ENCODE measurements at places on chromosomes 2 and 18.

DNA sequence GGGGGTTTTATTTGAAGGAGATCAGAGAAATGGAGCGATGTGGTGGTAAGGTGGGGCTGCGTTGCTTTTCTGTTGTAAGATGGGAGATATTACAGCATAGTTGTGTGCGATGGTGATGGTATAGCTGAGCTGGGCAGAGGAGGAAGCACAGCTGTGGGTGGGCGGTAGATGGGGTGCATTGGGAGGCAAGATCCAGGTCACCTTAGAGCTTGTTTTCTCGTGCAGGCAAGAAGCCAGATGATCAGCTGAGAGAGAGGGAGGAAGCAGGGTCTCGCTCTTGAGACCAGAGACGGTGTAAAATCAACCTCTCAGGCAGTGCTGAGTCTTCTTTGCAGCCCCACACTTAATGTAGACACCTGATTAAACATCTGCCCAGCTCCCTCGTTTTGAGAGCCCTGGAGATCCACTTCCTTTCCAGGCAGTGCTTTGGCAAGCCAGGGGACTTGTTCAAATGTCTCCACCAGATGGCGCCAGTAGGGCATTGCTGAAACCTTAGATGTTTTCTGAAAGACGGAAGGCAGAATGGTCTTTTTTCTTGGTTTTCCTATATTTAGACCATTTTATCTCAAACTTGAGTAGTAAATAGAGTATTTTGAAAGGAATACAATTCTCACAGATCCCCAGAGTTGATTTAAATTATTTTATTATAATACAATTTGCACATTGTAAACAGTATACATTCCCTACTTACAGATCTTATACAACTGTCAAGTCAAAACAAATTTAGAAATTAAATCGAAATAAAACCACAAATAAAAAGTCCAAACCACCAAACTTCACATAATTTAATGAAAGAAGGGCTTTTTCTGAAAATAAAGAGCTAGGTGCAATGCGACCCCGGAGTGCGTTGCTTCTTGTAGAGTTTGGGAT, 21.1 kb upstream of the LYPD6B start:
- H3K36me3 ChIP-seq = no peaks in the 10 kb centered on the region
- H3K27ac ChIP-seq = no peak overlapping the region
- no peak overlapping the region for H3K4me3 ChIP-seq
- no peaks in the 10 kb centered on the region for H3K27me3 ChIP-seq
- H3K4me1 ChIP-seq = no peaks in the 10 kb centered on the region

GRCh38 chr2:231015478-231015877, 19.6 kb downstream of the SPATA3 start:
- no peaks in the 10 kb centered on the region for H3K36me3 ChIP-seq
- H3K4me3 ChIP-seq = no peak overlapping the region
- no peaks in the 10 kb centered on the region for H3K4me1 ChIP-seq
- H3K27me3 ChIP-seq = no peaks in the 10 kb centered on the region
- no peak for DNase-seq
- no peak overlapping the region for H3K27ac ChIP-seq

DNA sequence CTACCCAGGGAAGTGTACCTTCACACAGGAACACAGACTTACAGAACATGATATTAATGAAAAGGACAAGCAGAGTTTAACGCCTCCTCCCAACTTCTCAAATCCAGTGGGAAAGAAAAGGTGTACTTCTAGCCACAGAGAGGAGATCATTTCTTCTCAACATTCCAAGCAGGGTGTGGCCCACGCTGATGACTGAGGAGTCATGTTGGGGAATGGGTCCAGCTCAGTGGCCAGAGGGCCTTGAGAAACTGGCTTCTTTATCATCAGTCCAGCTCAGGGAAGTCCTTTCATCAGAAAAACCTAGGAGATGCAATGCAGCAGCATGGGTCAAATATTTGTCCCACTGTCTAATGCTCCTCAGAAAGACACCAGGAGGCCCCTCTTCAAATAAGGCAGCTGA, 63.0 kb downstream of the RBM43 start:
- no peak for DNase-seq
- H3K27me3 ChIP-seq = no peaks in the 10 kb centered on the region
- no peaks in the 10 kb centered on the region for H3K36me3 ChIP-seq
- H3K4me1 ChIP-seq = no peaks in the 10 kb centered on the region
- H3K27ac ChIP-seq = no peak overlapping the region

DNA sequence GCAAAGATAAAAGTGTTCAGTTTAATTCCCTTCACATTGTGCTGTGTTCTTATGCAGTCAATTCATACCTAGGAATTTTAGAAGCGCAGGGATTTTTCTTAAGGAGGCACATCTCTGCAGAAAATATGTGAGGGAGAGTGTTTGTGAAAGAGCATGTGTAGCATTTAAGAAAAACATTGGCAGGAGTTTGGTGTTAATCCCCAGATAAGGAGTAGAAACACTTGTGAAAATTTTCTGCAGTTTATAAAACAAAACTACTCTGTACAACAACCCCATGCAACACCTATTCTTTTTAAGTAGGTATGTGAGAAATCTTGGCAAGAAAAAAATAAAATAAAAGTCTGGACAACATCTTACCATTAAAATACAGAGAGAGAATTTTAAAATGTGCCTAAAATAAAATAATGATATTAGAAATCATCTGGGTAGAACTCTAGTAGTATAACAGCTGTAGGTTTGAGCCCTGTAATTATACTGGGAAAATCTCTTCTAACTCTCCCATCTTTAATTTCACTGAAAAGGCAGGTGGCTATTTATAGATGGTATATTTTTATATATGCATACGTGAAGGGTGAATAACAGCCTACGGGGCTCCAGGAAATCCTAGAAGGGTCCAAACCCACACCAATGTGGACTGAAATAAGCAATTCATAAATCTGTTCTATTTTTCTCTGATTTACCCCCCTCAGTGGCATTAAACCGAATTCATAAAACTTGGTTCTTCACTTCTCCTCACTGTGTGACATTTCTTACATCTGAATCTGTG, 6.6 kb downstream of the FZD7 start:
- peak overlapping the region; percentile 91 for H3K27ac ChIP-seq
- no peak for DNase-seq
- peaks cover 17% of the 10 kb centered on the region for H3K27me3 ChIP-seq
- no peak overlapping the region for H3K4me3 ChIP-seq
- no peaks in the 10 kb centered on the region for H3K36me3 ChIP-seq

DNA sequence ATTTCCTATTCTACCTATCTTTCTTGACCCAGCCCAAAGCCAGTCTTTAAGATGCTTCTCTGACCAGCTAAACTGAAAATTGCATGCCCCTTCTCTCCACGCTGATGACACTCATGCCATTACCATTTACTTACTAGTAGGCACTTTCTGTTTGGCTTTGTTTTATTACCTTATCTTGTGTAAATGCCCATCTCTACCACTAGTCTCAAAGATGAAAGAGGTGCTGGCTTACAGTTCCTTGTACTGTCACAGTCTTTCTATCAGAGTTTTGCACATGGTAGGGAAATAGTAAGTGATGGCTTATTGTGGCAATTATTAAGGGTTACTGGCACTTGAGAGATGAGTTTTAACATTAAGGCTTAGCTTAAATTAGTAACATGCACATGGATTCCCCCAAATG, 352.1 kb downstream of the RBM43 start:
- H3K27me3 ChIP-seq = no peaks in the 10 kb centered on the region
- no peak overlapping the region for H3K27ac ChIP-seq
- H3K4me1 ChIP-seq = no peaks in the 10 kb centered on the region
- DNase-seq = no peak
- H3K36me3 ChIP-seq = no peaks in the 10 kb centered on the region

DNA sequence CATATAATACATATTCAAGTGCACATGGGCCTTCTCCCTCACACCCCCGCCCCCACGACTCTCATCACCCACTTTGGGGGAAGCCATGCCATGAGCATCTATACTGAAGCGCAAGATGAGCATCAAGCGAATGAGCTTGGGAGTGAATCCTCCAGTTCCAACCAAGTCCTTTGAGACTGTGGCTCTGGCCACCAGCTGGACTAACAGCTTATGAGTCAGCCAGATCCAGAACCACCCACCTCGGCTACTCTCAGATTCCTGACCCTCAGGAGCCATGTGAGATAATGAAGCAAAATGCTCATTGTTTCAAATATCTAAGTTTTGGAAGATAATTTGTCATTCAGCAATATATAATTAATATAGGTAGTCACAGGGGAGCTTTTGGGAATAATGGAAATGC, 22.2 kb upstream of the IL1RL1 start:
- H3K36me3 ChIP-seq = no peaks in the 10 kb centered on the region
- DNase-seq = no peak
- H3K4me1 ChIP-seq = no peaks in the 10 kb centered on the region
- H3K27me3 ChIP-seq = peaks cover 16% of the 10 kb centered on the region
- H3K4me3 ChIP-seq = no peak overlapping the region
- no peak overlapping the region for H3K27ac ChIP-seq

GRCh38 chr2:240926516-240927389, 20.6 kb downstream of the CROCC2 start:
- no peaks in the 10 kb centered on the region for H3K4me1 ChIP-seq

GRCh38 chr18:78980777-78981380, 1.3 kb downstream of the SALL3 start:
- H3K36me3 ChIP-seq = no peaks in the 10 kb centered on the region
- H3K4me3 ChIP-seq = peak overlapping the region; percentile 15
- no peak for DNase-seq
- H3K27ac ChIP-seq = no peak overlapping the region

GRCh38 chr2:138512672-138513071, 11.1 kb downstream of the SPOPL start:
- H3K27ac ChIP-seq = no peak overlapping the region
- no peak overlapping the region for H3K4me3 ChIP-seq
- peaks cover 21% of the 10 kb centered on the region for H3K4me1 ChIP-seq
- no peak for DNase-seq
- no peaks in the 10 kb centered on the region for H3K27me3 ChIP-seq

GRCh38 chr18:62033756-62034155, 140.9 kb upstream of the RNF152 start:
- no peaks in the 10 kb centered on the region for H3K36me3 ChIP-seq
- H3K4me1 ChIP-seq = no peaks in the 10 kb centered on the region
- H3K27ac ChIP-seq = no peak overlapping the region
- no peak overlapping the region for H3K4me3 ChIP-seq

- no peak for DNase-seq
- H3K27me3 ChIP-seq = no peaks in the 10 kb centered on the region
- H3K4me1 ChIP-seq = no peaks in the 10 kb centered on the region
- no peak overlapping the region for H3K4me3 ChIP-seq
- H3K36me3 ChIP-seq = no peaks in the 10 kb centered on the region
- no peak overlapping the region for H3K27ac ChIP-seq
Measured at GRCh38 chr2:72952110-72952823, 34.9 kb downstream of the EMX1 start.

DNA sequence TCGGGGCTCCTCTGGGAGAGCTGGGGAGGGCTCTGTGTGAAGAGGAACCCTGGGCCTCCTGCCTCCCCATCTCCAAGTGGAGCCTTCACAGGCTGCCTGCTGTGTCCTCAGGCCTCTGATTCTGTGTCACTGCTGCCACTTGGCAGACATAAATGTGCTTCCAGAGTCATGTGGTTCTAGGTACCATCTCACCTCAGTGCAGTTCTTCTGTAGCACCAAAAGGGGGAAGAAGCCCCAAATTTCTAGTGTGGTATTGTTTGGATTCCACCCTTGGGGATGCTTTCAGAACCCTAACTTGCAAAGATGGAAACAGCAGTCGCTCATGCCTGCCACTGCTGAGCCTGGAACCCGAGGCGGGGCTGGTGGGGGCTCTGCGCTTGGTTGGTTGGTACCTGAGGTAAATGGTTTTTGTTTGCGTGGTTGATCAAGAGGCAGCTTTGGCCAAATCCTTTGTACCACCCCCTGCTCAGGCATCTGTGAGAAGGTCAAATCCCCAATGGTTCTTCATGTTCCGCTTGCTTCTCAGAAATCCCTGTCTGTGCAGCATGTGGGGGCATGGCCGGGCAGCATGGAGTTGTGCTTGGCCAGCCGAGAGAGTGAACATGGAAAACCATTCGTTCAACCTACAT, 27.5 kb downstream of the COA5 start:
- no peaks in the 10 kb centered on the region for H3K4me1 ChIP-seq
- H3K4me3 ChIP-seq = no peak overlapping the region
- H3K36me3 ChIP-seq = peaks cover 6% of the 10 kb centered on the region
- no peak overlapping the region for H3K27ac ChIP-seq
- no peaks in the 10 kb centered on the region for H3K27me3 ChIP-seq

- H3K27ac ChIP-seq = peak overlapping the region; percentile 84
- peaks cover 55% of the 10 kb centered on the region for H3K4me1 ChIP-seq
- no peak overlapping the region for H3K4me3 ChIP-seq
- H3K36me3 ChIP-seq = no peaks in the 10 kb centered on the region
Measured at GRCh38 chr2:216696751-216697560, 1.6 kb upstream of the IGFBP5 start.

- no peaks in the 10 kb centered on the region for H3K27me3 ChIP-seq
- no peaks in the 10 kb centered on the region for H3K36me3 ChIP-seq
- H3K4me3 ChIP-seq = no peak overlapping the region
Measured at GRCh38 chr2:146503366-146503765, 1341.5 kb upstream of the ACVR2A start.

GRCh38 chr2:48444404-48444803, 85.5 kb upstream of the STON1 start:
- no peak overlapping the region for H3K27ac ChIP-seq
- H3K36me3 ChIP-seq = no peaks in the 10 kb centered on the region
- DNase-seq = no peak
- H3K27me3 ChIP-seq = no peaks in the 10 kb centered on the region
- H3K4me1 ChIP-seq = peaks cover 42% of the 10 kb centered on the region

DNA sequence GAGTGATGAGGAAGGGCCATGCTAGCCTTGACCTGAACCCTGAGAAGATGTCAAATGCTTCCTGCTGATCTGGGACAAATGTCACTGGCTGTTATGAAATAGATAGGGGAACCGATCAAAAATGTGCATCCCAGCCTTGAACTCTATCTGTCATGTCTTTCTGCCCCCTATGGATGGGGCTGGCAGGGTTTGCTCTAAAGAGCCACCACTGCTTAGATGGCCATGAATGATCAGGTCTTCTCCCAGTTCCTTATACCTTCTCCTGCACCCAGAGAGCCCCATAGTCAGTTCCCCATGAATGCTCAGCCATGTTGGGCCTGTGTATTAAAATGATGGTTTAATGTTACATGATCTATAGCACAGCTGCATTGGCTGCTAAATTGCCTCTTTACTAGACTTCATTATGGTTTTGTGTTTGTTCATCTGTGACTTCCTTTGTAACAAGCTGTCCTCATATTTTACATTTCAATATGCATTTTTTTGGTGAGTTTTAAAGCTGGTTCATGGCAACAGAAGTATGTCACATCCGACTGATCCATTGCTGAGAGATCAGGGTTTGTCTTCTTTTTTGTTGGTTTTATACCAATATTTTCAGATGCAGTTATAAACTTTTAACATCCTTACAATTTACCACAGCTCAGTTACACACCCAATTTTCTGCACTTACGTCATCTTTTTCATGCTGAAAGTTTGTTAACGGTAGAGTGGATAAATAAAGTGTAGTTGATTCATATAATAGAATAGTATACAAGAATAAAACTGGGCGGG, 56.3 kb upstream of the SMAD2 start:
- H3K4me3 ChIP-seq = no peak overlapping the region
- no peaks in the 10 kb centered on the region for H3K36me3 ChIP-seq
- H3K27me3 ChIP-seq = peaks cover 3% of the 10 kb centered on the region
- DNase-seq = no peak
- H3K4me1 ChIP-seq = no peaks in the 10 kb centered on the region

GRCh38 chr18:39611381-39612100, 2045.9 kb upstream of the CELF4 start:
- H3K4me1 ChIP-seq = no peaks in the 10 kb centered on the region
- H3K4me3 ChIP-seq = no peak overlapping the region
- H3K27me3 ChIP-seq = no peaks in the 10 kb centered on the region
- DNase-seq = no peak
- no peak overlapping the region for H3K27ac ChIP-seq

GRCh38 chr2:166057370-166058164, 70.3 kb downstream of the SCN1A start:
- no peaks in the 10 kb centered on the region for H3K4me1 ChIP-seq
- H3K36me3 ChIP-seq = no peaks in the 10 kb centered on the region
- no peak for DNase-seq
- no peak overlapping the region for H3K27ac ChIP-seq
- H3K4me3 ChIP-seq = no peak overlapping the region
